B cell (primary cell): ENCODE measurements at places on chromosomes 7 and 10.

- DNase-seq = no peak
These were observed 980 bp downstream of the FHIP2A start for GRCh38 chr10:114822444-114823076.

GRCh38 chr10:51073453-51074237, 642 bp upstream of the PRKG1 start:
- DNase-seq = peak; percentile 4

DNA sequence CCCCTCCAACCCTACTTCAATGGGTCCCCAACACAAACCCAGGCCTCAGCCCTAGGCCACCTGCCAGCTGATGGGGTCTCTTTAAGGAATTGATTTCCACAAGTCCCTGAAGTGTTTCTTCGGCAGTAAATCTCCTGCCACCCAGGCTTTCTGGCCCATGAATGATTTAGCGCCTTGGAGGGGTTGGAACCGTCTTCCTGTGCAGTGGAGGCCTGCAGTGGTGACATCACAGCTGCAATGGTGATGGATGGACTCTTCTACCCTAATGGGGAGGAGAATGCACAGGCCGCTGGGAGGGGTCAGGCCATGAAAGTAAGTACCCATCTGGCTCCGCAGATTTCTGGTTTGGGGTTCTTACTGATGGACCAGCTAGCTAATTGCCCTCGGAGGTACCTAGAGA, 163.8 kb downstream of the UBE2H start:
- no peak for DNase-seq

- no peak for DNase-seq
These were observed 1.9 kb upstream of the SNX13 start for GRCh38 chr7:17942231-17942630.

DNA sequence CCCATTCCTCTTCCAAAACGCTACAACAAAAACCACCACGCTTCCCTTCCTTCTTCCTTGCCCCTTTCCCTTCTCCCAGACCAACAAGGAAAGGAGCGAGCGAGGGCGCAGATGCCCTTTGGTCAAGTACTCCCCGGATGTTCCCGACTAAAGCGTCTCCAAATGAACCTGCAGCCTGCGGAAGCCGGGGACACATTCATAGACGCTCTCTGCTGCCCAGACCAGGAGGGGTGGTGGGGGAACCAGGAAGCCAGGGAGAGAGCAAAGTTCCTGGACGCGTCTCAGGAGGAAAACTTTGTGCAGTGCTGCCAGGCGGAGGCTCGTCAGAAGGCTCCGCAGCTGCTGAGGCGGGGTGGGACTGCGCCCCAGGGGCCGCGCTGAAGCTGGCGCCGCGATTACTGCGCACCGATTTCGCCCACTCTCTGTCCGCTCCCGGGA, 754 bp downstream of the SEMA3D start:
- DNase-seq = no peak

DNA sequence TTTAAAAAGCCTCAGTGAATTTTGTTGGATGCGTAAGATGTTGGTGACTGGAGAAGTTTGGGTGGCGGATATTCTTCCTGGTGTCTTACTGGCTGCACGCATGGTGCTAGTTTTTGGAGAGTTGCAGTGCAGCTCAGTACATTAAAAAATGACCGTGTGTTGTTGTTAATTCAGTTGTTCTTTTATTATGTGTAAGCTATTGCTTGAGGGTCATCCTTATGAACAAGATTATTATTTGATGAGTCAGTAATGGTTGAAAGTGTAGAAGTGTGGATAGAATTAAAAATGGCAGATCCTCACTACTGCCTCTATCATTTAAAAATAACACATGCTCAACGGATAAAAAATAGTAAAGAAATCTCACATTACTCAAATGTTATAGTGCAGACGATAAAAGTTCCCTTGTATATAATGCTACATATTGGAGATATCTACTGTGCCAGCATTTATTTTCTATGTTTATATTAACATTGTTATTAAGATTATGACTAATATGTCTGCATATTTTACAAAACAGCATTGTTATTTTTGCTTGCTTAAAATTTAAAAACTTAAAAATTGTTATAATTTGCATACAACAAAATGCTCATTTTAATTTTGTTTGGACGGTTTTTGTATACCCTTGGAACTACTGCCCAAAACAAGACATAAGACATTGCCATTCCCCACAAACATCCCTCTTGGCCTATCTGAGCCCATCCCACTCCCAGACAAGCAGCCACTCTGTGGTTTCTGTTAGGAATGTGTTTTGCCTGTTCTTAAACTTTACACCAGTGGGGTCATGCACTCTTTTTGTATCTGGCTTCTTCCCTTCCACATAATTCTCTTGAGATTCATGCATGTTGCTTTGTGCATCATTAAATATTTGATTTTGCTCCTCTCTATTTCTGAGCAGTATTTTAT, 142.0 kb downstream of the DOCK1 start:
- DNase-seq = no peak

DNA sequence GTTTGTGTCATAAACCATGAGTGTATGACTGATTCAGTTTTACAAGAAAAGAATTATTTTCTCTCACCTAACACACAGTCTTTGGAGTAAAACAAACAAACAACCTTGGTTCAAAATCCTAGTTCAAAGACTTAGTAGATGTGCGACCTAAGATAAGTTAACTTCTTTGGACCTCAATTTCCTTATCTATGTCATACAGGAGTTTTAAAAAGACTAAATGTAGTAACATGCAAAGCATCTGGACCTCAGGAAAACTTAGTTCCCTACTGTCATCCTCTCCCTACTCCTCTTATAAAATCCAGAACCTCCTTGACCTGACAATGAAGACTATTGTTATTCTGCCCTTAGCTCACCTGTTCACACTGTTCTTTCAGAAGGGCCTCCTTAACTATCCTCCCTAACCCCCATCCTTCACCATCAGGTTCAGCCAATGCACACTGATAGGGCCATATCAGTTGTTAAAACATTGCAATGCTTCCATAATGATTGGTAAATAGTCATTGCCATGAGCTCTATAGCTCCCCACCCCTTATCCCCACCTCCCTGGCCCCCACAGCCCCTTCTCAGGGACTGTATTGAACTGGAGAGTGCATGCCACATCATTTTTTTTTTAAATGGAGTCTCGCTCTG, 28.8 kb upstream of the CCNJ start:
- no peak for DNase-seq

GRCh38 chr10:33698033-33698432, 363.6 kb upstream of the NRP1 start:
- DNase-seq = no peak

- DNase-seq = no peak
These were observed 114.6 kb downstream of the ITIH5 start for GRCh38 chr10:7551950-7552716.

DNA sequence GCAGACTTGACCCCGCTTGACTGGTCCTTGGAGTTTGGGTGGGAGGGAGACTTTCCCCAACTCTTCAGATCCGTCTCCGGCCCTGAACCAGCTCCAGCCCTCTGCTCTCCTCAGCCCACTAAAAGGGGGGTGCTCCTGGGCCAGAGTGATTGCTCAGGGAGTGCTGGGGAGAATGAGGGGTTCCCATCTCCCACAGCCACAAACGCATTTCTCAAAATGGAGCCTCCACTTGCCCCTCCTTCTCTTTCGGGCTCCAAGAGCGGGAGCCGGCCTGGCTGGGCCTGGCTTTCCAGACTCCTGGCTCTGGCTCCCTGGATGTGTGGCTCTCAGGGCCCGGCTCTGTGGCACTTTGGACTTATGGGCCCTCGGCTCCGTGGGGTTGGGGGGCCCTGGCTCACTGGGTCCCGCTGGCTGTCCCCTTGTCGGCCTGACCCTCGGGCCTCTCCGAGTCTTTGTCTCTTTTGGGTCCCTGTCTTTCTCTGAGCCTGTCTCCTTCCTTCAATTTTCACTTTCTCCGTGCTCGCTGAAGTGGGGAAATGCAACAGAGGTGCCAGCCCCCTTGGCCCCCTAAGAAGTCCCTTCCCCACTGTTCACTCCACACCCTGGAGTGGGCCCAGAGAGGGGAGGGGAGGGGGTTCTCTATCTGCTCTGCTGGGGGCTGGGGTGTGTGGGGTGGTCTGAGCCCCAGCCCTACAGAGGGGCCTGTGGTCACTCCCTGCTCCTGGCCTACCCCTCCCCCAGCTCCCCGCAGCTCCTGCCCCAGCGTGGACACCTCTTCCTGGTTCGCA, 713 bp downstream of the LZTS2 start:
- no peak for DNase-seq

DNA sequence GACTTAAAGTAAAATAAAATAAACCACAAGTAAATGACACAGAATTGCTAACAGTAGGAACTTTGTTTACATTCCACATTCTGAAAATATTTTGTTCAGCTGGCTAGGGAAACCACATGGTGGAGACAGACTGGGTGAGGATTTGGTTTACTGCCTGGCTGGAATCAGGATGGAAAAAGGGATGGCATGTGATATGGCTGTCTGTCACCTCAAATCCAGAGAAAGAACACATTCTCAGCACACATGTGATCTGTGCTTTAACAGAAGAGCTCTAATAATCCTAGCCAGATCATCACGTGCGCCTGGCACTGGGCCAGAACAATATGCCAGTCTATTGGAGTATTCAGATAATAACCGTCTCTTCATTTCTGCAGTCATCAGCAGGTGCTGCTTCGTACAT, 90.9 kb upstream of the PIP4K2A start:
- no peak for DNase-seq

- peak; percentile 63 for DNase-seq
These were observed 15.8 kb upstream of the CAMK1D start for GRCh38 chr10:12333380-12334185.

GRCh38 chr10:19493917-19494316, 322.3 kb upstream of the PLXDC2 start:
- DNase-seq = no peak

GRCh38 chr7:76220185-76221057, 18.7 kb downstream of the SRRM3 start:
- DNase-seq = no peak

DNA sequence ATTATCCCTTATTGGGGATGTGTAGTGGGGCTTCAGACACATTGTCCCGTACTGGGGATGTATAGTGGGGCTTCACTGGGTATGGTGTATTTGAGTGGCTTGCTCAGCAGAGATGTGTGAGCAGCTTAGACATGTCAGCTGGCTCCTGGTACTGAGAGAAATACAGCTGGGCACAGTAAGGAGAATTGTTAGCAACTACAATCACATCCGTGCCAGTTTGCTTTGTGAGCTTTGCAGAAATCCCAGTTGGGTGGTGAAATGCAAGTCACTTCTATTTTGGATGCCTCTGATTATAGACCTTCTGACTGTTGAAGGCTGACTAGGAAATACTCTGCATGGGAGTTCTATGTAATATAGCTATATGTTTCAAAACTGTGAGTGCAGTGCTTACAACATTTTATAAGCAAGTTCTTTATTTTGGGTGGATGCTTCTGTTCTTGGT, 10.8 kb downstream of the CCNY start:
- DNase-seq = no peak

GRCh38 chr7:17299483-17299991, 1.1 kb downstream of the AHR start:
- peak; percentile 60 for DNase-seq

- no peak for DNase-seq
These were observed 79.6 kb upstream of the RET start for GRCh38 chr10:42997151-42997848.

- peak; percentile 62 for DNase-seq
These were observed 640 bp downstream of the ANKMY2 start for GRCh38 chr7:16644636-16645592.

- DNase-seq = peak; percentile 46
These were observed at the start of gene HSPA12A for GRCh38 chr10:116742367-116743265. Gene HSPA12A, minus strand, starts transcription at chr10:116742566. Its CDS starts 97 bp downstream, at chr10:116742469.
